ENCODE measurements at places on chromosomes 12 and 14. TPM values are rescaled to one million over a fixed set of nuclear protein-coding genes. Genes with fewer than 3 reads are reported as not detected.

DNA sequence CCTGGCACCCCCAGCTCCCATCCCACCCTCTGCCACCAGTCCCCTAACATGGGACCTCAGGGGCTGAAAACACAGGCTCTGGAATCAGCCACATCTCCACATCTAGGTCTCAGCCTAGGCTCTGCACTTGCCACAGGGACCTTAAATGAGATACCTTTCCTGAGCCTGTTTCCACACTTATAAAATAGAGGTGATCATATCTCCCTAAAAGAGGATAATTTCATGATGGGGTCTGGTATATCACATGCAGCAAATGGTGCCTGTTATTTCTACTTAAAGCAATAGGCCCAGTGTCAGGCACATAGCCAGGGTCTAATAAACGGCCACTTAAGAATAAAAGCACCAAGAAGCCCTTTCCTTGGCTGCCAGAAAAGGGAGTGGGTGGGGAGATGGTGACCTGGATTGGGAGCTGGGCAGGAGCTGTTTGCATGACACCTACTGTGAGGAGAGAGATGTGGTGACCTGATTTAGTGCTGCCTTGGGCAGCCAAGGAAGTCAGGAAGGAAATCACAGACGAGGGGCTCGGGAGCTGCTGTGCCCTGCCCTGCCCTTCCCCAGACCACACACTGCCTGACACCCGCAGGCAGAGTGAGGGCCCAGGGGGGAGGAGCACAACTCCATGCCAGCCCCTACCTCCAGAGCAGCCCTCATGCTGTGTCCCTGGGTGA, 71.2 kb downstream of the IRF2BPL start:
- peak overlapping the region; percentile 46 for H3K4me3 ChIP-seq
- peak overlapping the region; percentile 93 for H3K27ac ChIP-seq

GRCh38 chr14:101032433-101032832, 128.9 kb upstream of the RTL1 start:
- H3K4me3 ChIP-seq: no peak overlapping the region
- H3K4me1 ChIP-seq: no peaks in the 10 kb centered on the region
- H3K27me3 ChIP-seq: no peaks in the 10 kb centered on the region

DNA sequence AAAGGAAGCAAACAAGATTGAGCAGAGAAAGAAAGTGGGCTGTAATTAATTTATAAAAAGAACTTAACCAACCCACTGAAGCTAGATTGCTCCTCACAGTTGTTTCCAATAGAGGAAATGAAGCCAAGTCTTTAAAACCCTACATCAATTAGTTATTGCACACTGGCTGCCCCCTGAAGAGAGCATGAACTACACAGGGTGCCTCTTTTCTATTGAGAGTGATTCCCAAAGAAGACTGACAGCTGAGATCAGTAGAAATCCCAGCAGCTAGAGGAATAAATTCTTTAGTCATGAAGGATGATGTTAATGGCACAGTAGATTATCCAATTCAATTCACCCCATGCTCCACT, 8.6 kb upstream of the USP15 start:
- no peak overlapping the region for H3K4me3 ChIP-seq
- no peak for DNase-seq

GRCh38 chr14:96057738-96058137, 18.6 kb downstream of the C14orf132 start:
- no peak for DNase-seq
- no peak overlapping the region for H3K4me3 ChIP-seq
- H3K4me1 ChIP-seq: peaks cover 23% of the 10 kb centered on the region
- H3K27me3 ChIP-seq: no peaks in the 10 kb centered on the region

DNA sequence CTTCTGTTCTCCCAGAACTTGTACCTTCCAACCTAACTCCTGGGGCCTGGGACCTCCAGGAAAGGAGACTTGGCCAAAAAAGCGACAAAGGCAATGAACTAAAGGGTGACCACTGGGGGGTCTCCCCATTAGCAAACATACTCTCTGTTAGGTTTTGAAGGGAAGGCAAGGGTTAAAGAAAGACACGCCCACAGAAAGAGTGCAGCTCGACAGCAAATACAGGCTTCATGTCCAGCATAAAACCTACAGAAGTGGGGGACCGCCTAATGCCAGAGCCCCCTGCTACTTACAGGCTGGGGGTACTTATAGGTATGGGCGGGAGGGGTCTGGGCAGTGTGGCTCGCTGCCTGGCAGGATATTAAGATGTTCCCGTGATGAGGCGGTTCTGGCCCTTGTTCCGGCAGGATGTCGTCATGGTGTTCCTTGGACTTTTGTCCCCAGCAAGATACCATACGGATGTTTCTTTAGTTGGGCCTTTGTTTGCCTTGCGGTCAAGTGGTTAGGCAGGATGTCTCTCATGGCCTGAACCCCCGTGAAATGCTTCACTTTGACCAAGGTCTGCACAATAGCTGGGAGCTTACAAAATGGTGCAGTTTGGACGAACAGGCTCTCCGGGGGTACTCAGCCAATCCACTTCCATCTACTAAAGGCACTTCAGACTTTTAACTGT, 53.4 kb downstream of the PRMT8 start:
- no peaks in the 10 kb centered on the region for H3K36me3 ChIP-seq
- DNase-seq: no peak
- no peaks in the 10 kb centered on the region for H3K4me1 ChIP-seq
- no peak overlapping the region for H3K27ac ChIP-seq
- peaks cover 33% of the 10 kb centered on the region for H3K27me3 ChIP-seq
- H3K4me3 ChIP-seq: no peak overlapping the region

DNA sequence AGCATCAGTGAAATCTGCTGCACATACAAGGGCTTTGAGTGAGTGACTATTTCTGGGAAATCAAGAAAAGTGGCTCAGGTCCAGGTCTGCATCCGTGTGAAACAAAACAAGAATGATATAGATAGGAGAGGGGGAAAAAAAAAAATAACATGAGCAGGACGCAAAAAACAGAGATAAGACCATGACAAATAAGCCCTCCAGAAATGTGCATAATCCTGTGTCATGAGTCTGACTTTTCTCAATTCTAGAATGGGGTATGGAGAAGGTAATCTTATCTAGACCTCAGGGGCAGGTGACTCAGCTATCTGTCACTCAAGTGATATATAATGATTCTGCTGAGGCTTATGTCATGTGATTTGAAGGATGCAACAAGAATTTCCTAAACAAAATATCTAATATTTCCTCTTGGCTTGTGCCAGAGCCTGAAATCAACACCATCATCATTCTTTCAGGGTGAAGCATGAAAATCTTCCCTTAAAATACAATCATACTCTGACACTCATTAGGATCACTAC, 250.0 kb downstream of the PHLDA1 start:
- peaks cover 9% of the 10 kb centered on the region for H3K4me1 ChIP-seq
- no peak for DNase-seq
- H3K4me3 ChIP-seq: no peak overlapping the region

GRCh38 chr14:53703457-53703856, 253.2 kb downstream of the BMP4 start:
- no peaks in the 10 kb centered on the region for H3K27me3 ChIP-seq
- H3K4me3 ChIP-seq: no peak overlapping the region
- no peaks in the 10 kb centered on the region for H3K4me1 ChIP-seq
- DNase-seq: no peak
- no peak overlapping the region for H3K27ac ChIP-seq
- no peaks in the 10 kb centered on the region for H3K36me3 ChIP-seq

DNA sequence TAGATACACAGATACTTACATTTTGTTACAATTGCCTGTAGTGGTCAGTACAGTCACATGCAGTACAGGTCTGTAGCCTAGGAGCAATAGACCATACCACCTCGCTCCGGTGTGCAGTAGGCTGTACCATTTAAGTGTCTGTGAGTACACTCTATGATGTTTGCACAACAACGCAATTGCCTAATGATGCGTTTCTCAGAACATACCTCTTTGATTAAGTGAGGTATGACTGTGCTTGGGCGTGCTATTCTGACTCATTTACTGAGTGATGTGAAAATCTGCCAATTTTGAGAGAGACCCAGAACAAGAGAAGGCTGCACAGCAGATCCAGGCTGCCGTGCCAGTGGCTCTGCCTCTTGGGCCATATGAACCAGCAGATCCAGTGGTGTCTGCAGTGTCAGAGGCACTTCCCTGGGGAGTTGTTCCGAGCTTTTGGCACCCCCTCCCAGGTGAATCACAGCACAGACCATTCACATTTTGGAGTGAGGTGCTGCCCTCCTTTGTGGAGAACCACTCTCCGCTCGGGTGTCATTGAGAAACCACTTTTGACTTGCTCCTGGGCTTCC, 20.4 kb downstream of the DLK1 start:
- H3K36me3 ChIP-seq: no peaks in the 10 kb centered on the region
- H3K4me3 ChIP-seq: no peak overlapping the region
- H3K27ac ChIP-seq: peak overlapping the region; percentile 72
- DNase-seq: peak; percentile 82
- no peaks in the 10 kb centered on the region for H3K27me3 ChIP-seq

The FGF6 gene
- not detected for total RNA-seq

The STAB2 gene
- total RNA-seq: not detected

The GARIN6 gene
- total RNA-seq: not detected

The RAPGEF3 gene
- total RNA-seq: 28.6 TPM
